Caki2 (cell line): ENCODE measurements at places on chromosomes 2 and 18. TPM values are rescaled to one million over a fixed set of nuclear protein-coding genes. Genes with fewer than 3 reads are reported as not detected.

- DNase-seq: no peak
Measured at GRCh38 chr2:170848587-170848986, 31.9 kb downstream of the GAD1 start.

DNA sequence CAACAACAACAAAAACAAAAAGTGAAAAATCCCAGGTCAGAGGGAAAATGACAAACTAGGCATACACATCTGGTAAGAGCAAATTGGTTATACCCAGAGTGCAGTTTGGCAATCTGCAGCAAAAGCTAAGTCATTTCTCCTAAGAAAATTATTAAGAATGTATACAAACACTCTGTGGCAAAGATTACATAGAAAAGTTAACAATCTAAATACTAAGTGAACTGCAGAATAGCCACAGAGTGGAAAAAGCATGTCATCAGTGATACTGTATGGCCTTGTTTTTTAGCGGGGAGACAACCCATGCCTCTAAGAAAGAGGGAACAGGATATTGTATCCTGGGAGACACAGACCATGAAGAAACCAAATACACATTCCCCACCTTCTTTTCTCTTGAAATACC lies 136.0 kb upstream of the ITGB6 start:
- no peak for DNase-seq

The ONECUT2 gene
- total RNA-seq: 0.03 and 0.44 TPM in 2 replicates

DNA sequence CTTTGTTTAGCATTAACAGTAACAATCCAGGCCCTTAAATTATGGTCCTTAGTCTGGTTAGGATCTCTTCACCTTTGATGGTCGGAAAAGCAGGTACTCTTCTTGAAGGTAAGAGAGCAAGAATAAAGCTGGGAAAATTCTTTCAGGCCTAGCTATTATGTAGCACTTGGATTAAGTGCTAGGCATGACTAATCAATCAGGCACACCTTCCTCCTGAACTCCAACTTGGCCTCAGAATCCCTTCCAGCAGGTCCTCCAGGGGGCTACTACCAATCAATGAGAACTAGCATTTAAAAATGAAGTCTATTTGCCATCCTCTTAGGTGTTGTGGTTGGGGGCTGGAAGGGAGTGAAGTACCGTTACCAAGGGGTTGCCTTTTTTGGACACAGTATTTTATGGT lies 3.7 kb downstream of the SMYD1 start:
- no peak for DNase-seq

The ABCG5 gene
- 0.14 TPM in 1 of 2 replicates, not detected in the other for total RNA-seq

- DNase-seq: no peak
Measured at GRCh38 chr18:13026583-13027270, 35.6 kb downstream of the CEP192 start.

- peak; percentile 88 for DNase-seq
Measured at GRCh38 chr2:234308813-234309195, 188.1 kb downstream of the ARL4C start.

The CERKL gene
- total RNA-seq: 0.52 and 1.6 TPM in 2 replicates
